Prostate gland (tissue), 2 donors: ENCODE measurements at places on chromosomes 16 and 17. TPM values are rescaled to one million over a fixed set of nuclear protein-coding genes. Genes with fewer than 3 reads are reported as not detected.

- H3K4me3 ChIP-seq: no peak overlapping the region
- H3K4me1 ChIP-seq: no peaks in the 10 kb centered on the region
- H3K36me3 ChIP-seq: no peaks in the 10 kb centered on the region
- H3K27ac ChIP-seq: no peak overlapping the region
Observed at GRCh38 chr17:53193044-53193443, 629.7 kb upstream of the KIF2B start.

CCDC78 gene
- 2.3 TPM for total RNA-seq

DNA sequence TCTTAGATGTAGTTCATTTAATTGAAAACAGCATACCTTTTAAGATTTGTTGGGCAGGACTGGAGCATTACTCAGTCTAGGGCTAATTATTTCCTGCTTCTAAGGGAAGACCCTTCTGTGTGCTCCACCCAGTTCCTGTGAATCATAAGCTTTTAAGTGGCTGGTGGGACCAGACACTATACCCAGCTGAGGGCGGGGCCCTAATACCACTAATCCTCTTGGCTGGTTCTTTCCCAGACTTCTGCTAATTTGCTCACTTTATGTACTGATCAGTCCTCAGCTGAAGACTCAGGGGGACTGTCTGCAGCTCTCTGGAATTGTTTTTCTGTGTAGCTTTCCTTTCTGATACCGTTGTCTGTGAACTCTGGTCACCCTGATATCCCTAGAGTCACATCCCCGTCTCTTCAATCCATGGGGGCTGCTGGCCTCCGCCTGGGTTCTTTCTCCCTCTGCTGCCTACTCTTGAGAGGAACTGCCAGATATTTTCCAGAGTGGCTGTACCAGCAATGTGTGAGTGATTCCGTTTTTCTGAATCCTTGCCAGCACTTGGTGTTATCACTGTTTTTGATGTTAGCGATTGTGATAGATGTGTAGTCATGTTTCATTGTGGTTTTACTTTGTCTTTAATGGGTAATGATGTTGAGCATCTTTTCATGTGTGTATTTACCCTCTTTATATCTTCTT is 35.1 kb downstream of the MFSD11 start:
- H3K4me3 ChIP-seq: no peak overlapping the region
- no peaks in the 10 kb centered on the region for H3K36me3 ChIP-seq
- no peaks in the 10 kb centered on the region for H3K27me3 ChIP-seq
- no peaks in the 10 kb centered on the region for H3K4me1 ChIP-seq
- no peak for DNase-seq

- no peaks in the 10 kb centered on the region for H3K4me1 ChIP-seq
- no peak for DNase-seq
- no peaks in the 10 kb centered on the region for H3K36me3 ChIP-seq
- no peak overlapping the region for H3K27ac ChIP-seq
Observed at GRCh38 chr16:78942625-78943245, 657.8 kb downstream of the MAF start.

DNA sequence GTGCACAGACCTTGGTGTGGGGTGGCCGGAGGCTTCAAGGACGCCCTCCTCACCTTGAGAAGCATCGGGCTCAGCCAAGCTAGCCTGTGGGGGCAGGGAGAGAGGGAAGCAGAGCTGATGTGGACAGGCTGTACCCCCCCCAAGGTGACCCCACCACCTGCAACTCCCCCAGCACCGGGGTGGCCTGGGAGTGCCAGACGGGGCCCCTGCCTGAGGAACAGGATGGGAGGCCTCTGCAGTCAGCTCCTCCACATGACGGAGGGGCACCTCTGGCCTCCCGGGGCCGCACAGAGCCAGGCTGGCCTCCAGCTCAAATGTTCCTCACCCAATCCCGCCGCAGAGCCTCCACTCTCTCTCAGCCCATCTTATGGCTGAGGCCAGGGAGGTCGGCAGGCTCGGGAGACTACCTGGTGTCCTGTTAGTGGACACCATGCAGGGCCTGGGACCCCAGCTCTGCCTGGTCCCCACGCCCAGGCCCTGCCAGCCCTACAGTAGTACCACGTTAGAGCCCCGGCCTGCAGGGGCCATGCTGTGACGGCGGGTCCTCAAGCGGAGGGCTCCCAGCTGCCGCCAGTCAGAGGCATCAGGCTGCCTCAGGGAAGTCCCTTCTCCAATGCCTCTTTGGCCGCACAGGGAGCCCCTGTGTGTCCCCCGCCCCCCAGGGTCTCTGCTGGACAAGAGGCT is 19.4 kb upstream of the SLC38A10 start:
- H3K4me1 ChIP-seq: peaks cover 3% of the 10 kb centered on the region
- no peaks in the 10 kb centered on the region for H3K36me3 ChIP-seq
- no peak overlapping the region for H3K4me3 ChIP-seq
- no peak for DNase-seq
- H3K27me3 ChIP-seq: no peaks in the 10 kb centered on the region

KRTAP1-1 gene
- total RNA-seq: not detected

DNA sequence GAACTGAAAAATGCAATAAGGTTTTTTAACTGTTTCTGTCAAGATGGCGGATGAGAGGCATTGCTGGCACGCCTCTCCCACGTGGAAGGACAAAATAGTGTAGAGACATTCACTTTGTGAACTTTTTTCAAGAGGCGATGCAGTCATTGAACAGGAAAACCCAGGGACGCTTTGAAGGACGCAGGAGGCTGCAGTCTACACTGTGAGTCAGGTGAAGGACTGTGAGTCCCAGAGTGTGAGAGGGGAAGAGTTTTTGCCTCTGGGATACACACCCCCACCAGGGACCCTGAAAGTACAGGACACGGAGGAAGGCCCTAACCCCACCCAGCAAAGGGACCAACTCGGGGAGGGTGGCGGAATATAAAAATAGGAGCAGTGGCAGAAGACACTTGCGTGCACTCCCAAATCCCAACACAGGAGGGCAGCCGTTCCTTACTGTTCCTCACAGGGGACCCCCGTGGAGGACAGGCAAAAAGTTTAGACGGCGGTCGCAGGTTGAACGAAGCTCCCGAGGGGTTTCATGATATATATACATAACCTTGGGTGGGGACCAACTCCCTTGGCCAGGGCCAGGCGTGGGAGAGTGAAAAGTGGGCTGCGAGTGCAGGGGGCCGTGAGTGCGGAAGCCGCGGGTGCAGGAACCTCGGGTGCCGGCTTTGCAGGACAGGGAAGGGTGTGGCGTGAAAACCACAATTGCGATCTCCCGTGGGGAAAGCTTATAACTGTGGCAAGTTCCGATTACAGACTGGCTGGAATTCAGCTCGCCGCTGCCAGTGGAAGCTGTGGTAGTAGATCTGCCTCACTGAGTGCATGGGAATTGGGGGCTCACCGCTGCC is 82.0 kb upstream of the ALOX12 start:
- H3K4me1 ChIP-seq: no peaks in the 10 kb centered on the region
- H3K4me3 ChIP-seq: no peak overlapping the region
- peak; percentile 46 for DNase-seq
- H3K27me3 ChIP-seq: no peaks in the 10 kb centered on the region
- H3K36me3 ChIP-seq: no peaks in the 10 kb centered on the region

KRTAP4-12 gene
- not detected for total RNA-seq

- no peak overlapping the region for H3K27ac ChIP-seq
- H3K4me1 ChIP-seq: no peaks in the 10 kb centered on the region
- H3K36me3 ChIP-seq: no peaks in the 10 kb centered on the region
- H3K27me3 ChIP-seq: no peaks in the 10 kb centered on the region
Observed at GRCh38 chr17:53058031-53058430, 764.7 kb upstream of the KIF2B start.

KRTAP4-5 gene
- total RNA-seq: not detected

GRCh38 chr16:52676959-52677358 is 130.0 kb upstream of the TOX3 start:
- no peak overlapping the region for H3K27ac ChIP-seq
- H3K36me3 ChIP-seq: no peaks in the 10 kb centered on the region
- no peaks in the 10 kb centered on the region for H3K27me3 ChIP-seq

GRCh38 chr17:1744551-1745512 is 2.2 kb downstream of the SERPINF2 start:
- H3K4me1 ChIP-seq: no peaks in the 10 kb centered on the region
- no peaks in the 10 kb centered on the region for H3K27me3 ChIP-seq
- DNase-seq: no peak
- no peak overlapping the region for H3K4me3 ChIP-seq
- H3K36me3 ChIP-seq: no peaks in the 10 kb centered on the region

DNA sequence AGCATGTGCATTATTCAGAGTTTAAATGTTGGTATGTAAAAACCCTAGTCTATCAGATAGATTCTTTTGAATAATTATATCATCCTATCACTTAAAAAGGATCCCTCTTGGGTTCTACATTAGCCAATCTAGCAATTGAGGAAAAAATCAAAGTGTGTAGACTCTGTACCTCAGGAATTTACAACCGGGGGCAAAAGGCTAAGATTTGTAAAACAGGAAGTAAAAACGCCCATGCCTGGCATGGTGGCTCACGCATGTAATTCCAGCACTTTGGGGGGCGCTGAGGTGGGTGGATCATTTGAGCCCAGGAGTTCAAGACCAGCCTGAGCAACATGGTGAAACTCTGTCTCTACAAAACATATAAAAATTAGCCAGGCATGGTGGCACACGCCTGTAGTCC is 58.6 kb downstream of the SLC6A4 start:
- H3K36me3 ChIP-seq: no peaks in the 10 kb centered on the region
- no peak overlapping the region for H3K27ac ChIP-seq
- no peaks in the 10 kb centered on the region for H3K27me3 ChIP-seq
- no peak for DNase-seq
- no peaks in the 10 kb centered on the region for H3K4me1 ChIP-seq
- no peak overlapping the region for H3K4me3 ChIP-seq

GRCh38 chr17:21382560-21383495 is 6.7 kb downstream of the KCNJ12 start:
- no peak overlapping the region for H3K27ac ChIP-seq
- H3K36me3 ChIP-seq: no peaks in the 10 kb centered on the region
- H3K27me3 ChIP-seq: no peaks in the 10 kb centered on the region

GRCh38 chr17:58679263-58680037 is 12.4 kb downstream of the TEX14 start:
- H3K27me3 ChIP-seq: no peaks in the 10 kb centered on the region
- H3K4me3 ChIP-seq: no peak overlapping the region
- H3K36me3 ChIP-seq: no peaks in the 10 kb centered on the region
- no peak overlapping the region for H3K27ac ChIP-seq
- DNase-seq: no peak
- no peaks in the 10 kb centered on the region for H3K4me1 ChIP-seq

GRCh38 chr17:40122136-40122998 is 596 bp downstream of the MSL1 start:
- H3K27me3 ChIP-seq: no peaks in the 10 kb centered on the region
- DNase-seq: peak; percentile 66
- H3K4me1 ChIP-seq: no peaks in the 10 kb centered on the region
- peak overlapping the region; percentile 100 for H3K27ac ChIP-seq
- peak overlapping the region; percentile 100 for H3K4me3 ChIP-seq

DNA sequence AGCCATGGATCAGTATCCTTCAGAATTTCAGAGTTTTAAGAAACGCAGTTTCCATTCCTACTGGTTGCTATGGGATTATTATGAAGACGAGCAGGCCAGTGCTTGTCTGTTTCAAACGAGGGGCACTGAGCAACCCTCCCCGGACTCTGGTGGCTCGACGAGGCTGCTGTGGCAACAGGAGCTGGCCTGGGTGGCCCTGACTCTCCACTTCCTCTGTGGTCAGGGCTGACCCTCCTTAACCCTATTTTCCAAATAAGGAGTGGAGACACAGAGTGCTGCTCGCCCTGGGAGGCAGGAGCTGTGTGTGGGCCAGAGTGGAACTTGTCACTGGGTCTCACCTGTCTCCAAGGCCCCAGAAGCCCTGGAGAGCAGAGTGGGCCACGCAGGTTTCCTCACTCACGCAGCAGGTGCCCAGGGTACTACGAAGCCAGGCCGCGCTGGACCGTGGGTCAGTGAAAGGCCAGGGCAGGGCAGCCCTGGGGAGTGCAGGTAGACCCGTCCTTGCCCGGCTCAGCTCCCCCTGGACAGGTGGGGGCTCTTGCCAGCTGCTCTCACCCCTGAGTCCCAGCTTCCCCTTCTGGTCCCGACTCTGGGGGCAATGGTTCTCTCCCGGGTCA is 3.3 kb downstream of the GALNS start:
- H3K4me1 ChIP-seq: peaks cover 3% of the 10 kb centered on the region
- no peak overlapping the region for H3K4me3 ChIP-seq
- DNase-seq: no peak
- H3K27me3 ChIP-seq: no peaks in the 10 kb centered on the region

- H3K4me3 ChIP-seq: no peak overlapping the region
- DNase-seq: no peak
- H3K36me3 ChIP-seq: no peaks in the 10 kb centered on the region
- no peaks in the 10 kb centered on the region for H3K27me3 ChIP-seq
- no peak overlapping the region for H3K27ac ChIP-seq
- H3K4me1 ChIP-seq: no peaks in the 10 kb centered on the region
Observed at GRCh38 chr16:22775220-22775922, 38.6 kb upstream of the HS3ST2 start.

GRCh38 chr17:45172541-45173286 is 11.0 kb downstream of the HEXIM2 start:
- H3K27me3 ChIP-seq: no peaks in the 10 kb centered on the region
- peak; percentile 54 for DNase-seq
- peaks cover 8% of the 10 kb centered on the region for H3K4me1 ChIP-seq

- H3K27me3 ChIP-seq: no peaks in the 10 kb centered on the region
- H3K4me3 ChIP-seq: no peak overlapping the region
- H3K27ac ChIP-seq: no peak overlapping the region
- DNase-seq: no peak
- peaks cover 8% of the 10 kb centered on the region for H3K4me1 ChIP-seq
- H3K36me3 ChIP-seq: no peaks in the 10 kb centered on the region
Observed at GRCh38 chr17:78196716-78197115, 9.6 kb downstream of the AFMID start.

GRCh38 chr17:58005031-58005727 is 1.9 kb downstream of the SRSF1 start:
- H3K4me3 ChIP-seq: peak overlapping the region; percentile 98
- peaks cover 25% of the 10 kb centered on the region for H3K4me1 ChIP-seq
- DNase-seq: no peak
- H3K36me3 ChIP-seq: peaks cover 8% of the 10 kb centered on the region
- peak overlapping the region; percentile 99 for H3K27ac ChIP-seq

NXN gene
- total RNA-seq: 56.7 TPM
